ENCODE measurements at places on chromosomes 12 and 14.

DNA sequence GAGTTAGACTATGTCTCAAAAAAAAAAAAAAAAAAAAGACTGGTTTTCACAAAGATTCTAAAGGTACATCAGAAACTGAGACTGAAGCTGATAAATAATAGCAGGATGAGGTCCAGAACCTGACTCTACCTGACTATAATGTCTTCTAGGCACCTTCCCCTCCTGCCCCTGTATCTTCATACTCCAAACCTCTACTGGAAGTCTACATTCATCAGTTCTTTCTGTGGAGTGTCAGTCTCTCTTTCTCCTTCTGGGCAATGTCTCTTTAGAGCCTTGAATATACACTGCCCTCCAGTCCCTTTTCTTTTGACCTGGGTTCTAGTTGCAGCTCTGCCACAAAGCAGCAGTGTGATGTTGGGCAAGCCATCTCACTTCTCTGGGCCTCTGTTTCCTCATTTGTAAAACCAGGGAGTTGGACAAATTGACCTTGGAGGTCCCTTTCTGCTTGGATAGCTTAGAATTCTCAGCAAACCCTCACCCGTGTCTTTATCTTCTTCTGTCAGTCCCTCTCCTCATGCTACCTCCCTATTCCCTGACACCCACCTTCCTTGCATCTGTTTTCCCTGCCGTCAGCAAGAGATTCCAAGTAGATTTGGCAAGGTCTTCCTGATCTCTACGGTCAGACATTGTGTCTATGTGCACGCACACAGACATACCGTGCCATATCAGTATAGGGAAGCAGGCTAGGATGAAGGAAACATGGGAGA lies 4.3 kb downstream of the NFE2 start:
- H3K4me1 ChIP-seq, result peaks cover 7% of the 10 kb centered on the region
- H3K27me3 ChIP-seq, result peaks cover 40% of the 10 kb centered on the region
- no peaks in the 10 kb centered on the region for H3K36me3 ChIP-seq

DNA sequence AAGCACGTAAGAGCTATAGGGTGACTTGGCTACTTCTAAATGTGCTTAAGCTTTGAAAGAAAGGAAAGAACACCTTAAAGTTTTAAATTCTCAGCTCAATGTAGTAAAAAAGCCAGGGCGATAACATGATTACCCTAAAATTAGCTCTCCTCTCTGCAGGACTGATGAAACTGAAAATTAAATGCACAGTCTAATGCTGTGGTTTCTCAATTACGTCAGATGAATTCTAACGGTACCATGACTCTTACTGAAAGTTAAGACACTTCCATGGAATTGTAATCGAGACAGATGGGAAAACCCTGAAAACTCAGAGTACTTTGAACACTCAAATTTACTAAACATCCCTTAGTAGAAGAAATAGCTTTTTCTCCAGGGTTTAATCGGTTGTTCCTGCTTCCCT lies 25.9 kb upstream of the PRKD1 start:
- no peaks in the 10 kb centered on the region for H3K4me1 ChIP-seq
- no peak for DNase-seq
- no peaks in the 10 kb centered on the region for H3K27me3 ChIP-seq
- H3K36me3 ChIP-seq, result no peaks in the 10 kb centered on the region

DNA sequence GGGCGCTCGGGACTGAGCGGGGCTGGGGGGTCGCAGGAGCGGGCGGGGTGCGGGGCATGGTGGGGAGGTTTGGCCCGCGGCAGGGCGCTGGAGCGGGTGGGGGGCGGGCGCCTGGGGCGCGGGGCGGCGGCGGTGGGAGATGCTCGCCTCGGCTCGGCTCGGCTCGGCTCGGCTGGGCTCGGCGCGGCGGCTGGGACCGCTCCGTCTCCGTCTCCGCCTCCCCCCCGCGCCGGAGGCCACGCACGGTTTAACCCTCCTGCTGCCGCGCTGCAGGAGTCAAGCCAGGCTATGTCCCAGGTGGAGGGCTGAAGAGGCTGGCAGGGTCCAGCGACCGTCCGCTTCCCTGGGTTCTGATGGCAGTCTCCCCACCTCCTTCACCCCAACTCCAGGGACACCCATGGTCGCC lies at the start of gene PIANP:
Gene PIANP, minus strand, starts transcription at position 170 of the 406 bp plus-strand sequence. CDS start 2,754 bp downstream, outside the sequence.
- no peak within 1 kb of the TSS for H3K27ac ChIP-seq
- DNase-seq, result peak; percentile 34
- H3K27me3 ChIP-seq, result peaks cover 59% of the 10 kb centered on the region
- peaks cover 13% of the 10 kb centered on the region for H3K4me1 ChIP-seq
- no peaks in the 10 kb centered on the region for H3K36me3 ChIP-seq

DNA sequence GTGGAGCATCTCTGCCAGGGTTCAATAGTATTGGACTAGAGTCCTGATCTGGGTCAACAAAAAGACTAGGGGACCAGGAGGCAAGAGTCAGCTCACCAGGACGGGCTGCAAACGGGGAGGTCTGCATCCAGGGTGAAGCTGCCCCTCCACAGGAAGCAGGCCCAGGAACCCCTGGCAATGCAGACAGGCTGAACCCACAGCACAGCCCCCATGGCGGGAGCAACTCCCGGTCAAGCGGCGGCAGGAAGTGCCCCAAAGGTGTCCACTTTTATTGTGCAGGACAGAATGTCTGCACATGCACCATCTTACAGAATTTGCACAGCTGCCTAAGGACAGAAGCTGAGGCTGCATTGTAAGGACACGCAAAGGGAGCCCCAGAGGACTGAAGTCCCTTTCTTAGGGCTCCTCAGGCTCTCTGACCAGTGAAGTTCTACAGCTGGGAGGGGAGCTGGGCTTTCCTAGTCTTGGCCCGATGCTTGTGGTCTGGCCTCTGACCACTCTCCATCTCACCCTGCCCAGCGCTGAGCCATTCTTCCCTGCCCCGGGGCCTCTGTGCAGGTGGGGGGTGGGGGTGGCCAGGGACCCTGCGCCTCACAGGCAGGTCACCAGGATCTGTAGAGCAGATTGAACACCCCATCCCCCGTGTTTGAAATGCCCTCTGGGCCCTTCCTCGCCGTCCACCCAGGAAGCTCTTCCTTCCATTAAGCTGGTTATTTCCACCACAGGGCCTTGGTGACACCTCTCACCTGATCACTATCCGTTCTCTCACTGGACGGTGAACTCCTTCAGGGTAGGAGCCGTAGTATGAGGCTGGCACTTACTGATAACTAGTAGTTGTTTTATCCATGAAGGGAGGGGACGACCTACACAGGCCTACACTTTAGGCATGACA lies 75.9 kb downstream of the NINJ2 start:
- H3K4me1 ChIP-seq, result peaks cover 4% of the 10 kb centered on the region
- DNase-seq, result no peak
- H3K36me3 ChIP-seq, result no peaks in the 10 kb centered on the region
- no peak overlapping the region for H3K27ac ChIP-seq
- H3K27me3 ChIP-seq, result peaks cover 5% of the 10 kb centered on the region

- peaks cover 17% of the 10 kb centered on the region for H3K27me3 ChIP-seq
- no peak overlapping the region for H3K4me3 ChIP-seq
- no peak overlapping the region for H3K27ac ChIP-seq
- H3K36me3 ChIP-seq, result no peaks in the 10 kb centered on the region
- peaks cover 3% of the 10 kb centered on the region for H3K4me1 ChIP-seq
These were observed 56.6 kb upstream of the SCN8A start for GRCh38 chr12:51534216-51535074.

GRCh38 chr14:68976160-68977067 lies 2.7 kb downstream of the ACTN1 start:
- H3K4me1 ChIP-seq, result peaks cover 34% of the 10 kb centered on the region
- DNase-seq, result no peak
- H3K27me3 ChIP-seq, result peaks cover 11% of the 10 kb centered on the region
- peaks cover 55% of the 10 kb centered on the region for H3K36me3 ChIP-seq

DNA sequence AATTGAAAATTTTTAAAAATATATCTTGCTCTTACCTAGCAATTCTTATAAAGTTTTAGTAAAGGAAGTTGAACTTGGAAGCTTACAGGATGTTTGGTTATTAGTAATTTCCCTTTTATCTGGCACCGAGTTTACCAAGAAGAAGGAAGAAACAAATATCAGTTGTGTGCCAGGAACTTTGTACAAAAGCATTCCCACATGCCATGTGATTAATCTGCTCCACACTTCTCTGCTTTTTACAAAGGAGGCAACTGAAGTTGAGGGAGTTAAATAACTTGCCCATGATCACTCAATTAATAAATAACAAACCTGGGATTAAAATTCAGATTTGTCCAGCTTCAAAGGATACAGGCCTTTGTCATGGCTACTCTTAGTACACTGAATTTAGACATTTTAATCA lies 122.5 kb upstream of the BCAT1 start:
- H3K4me3 ChIP-seq, result no peak overlapping the region
- H3K27ac ChIP-seq, result no peak overlapping the region
- peaks cover 24% of the 10 kb centered on the region for H3K4me1 ChIP-seq
- no peaks in the 10 kb centered on the region for H3K27me3 ChIP-seq

DNA sequence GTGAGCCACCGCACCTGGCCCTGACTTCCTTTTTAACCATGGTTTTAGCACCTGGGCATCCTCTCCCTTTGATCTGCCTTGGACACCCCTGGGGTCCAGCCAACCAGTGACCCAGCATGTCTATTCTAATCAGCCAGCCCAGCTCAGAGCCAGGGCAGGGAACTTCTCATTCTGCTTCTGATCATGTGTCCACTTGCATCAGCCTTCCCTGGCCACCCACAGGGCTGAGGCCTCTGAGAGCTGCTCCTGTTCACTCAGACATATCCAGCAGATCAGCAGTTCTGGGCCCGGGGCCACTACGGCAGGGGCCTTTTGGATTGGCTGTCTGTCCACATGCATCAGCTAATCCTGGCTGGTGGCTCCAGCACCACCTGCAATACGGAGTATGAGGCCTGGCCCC lies 117.9 kb upstream of the MAP1LC3B2 start:
- H3K27ac ChIP-seq, result no peak overlapping the region
- DNase-seq, result no peak
- no peaks in the 10 kb centered on the region for H3K27me3 ChIP-seq
- H3K36me3 ChIP-seq, result no peaks in the 10 kb centered on the region

- peaks cover 2% of the 10 kb centered on the region for H3K4me1 ChIP-seq
- H3K27me3 ChIP-seq, result peaks cover 37% of the 10 kb centered on the region
- no peaks in the 10 kb centered on the region for H3K36me3 ChIP-seq
- H3K4me3 ChIP-seq, result no peak overlapping the region
These were observed 32.1 kb upstream of the ARID2 start for GRCh38 chr12:45697371-45697770.

DNA sequence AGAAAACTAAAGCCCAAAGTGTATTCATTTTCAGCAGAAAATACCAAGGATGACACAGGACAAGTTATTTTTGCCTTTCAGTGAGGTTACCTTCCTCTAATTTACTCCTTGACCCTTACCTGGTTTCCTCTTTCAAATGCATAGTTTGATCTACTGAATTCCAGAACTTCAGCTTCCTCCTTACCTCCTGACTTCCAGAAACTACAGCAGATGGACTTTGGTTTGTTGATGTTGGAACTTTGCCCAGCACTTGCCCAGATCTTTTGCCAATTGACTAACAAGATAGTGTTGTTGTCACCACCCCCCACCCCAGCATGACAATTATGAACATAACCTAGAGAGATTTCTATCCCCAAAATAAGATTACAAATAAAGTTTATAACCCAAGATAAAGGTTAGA lies 63.2 kb downstream of the NAV3 start:
- no peaks in the 10 kb centered on the region for H3K36me3 ChIP-seq
- H3K27me3 ChIP-seq, result no peaks in the 10 kb centered on the region
- H3K4me1 ChIP-seq, result no peaks in the 10 kb centered on the region
- H3K4me3 ChIP-seq, result no peak overlapping the region
- DNase-seq, result no peak
- H3K27ac ChIP-seq, result no peak overlapping the region

DNA sequence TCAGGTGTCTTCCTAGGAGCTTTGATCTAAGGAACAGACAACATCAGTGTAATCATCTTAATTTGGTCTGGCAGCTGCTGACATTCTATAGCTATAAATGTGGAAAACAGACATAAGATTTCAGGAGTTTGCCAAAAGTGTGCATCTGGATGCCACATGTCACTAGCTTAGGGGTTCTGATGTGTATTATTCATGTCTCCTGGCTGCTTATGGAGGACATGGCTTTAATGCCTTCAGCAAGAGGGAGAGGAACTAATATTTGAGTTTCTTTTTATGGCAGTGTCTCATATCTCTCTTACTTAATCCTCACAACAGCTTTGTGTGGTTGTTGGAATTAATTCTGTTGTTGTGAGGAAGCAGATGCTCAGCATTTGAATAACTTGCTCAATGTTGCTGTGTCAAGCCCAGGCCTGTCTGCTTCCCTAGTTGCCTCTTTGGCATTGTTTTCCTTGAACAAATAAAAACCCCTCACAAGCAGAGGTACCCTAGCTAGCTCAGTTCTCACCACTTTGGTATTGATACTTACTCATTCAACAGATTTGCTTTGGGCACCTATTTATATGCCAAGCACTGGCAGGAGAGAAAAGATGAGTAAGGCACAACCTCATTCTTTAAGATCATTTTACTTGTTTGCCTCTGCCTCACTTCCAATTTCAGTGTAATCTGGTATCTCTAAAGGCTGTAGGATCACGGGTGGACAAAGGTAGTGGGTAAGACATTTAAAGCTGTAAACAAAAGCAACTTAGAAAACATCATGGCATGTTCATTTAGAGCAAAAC lies 39.8 kb upstream of the EID3 start:
- H3K4me1 ChIP-seq, result no peaks in the 10 kb centered on the region
- DNase-seq, result no peak
- H3K36me3 ChIP-seq, result no peaks in the 10 kb centered on the region
- no peak overlapping the region for H3K4me3 ChIP-seq
- peaks cover 4% of the 10 kb centered on the region for H3K27me3 ChIP-seq

GRCh38 chr12:3544296-3544965 lies 53.4 kb downstream of the PRMT8 start:
- H3K27me3 ChIP-seq, result peaks cover 11% of the 10 kb centered on the region
- no peaks in the 10 kb centered on the region for H3K36me3 ChIP-seq
- H3K4me1 ChIP-seq, result no peaks in the 10 kb centered on the region
- H3K4me3 ChIP-seq, result no peak overlapping the region
- DNase-seq, result no peak

GRCh38 chr12:42725809-42726208 lies 136.3 kb upstream of the PRICKLE1 start:
- DNase-seq, result no peak
- H3K4me1 ChIP-seq, result no peaks in the 10 kb centered on the region
- H3K27ac ChIP-seq, result no peak overlapping the region

DNA sequence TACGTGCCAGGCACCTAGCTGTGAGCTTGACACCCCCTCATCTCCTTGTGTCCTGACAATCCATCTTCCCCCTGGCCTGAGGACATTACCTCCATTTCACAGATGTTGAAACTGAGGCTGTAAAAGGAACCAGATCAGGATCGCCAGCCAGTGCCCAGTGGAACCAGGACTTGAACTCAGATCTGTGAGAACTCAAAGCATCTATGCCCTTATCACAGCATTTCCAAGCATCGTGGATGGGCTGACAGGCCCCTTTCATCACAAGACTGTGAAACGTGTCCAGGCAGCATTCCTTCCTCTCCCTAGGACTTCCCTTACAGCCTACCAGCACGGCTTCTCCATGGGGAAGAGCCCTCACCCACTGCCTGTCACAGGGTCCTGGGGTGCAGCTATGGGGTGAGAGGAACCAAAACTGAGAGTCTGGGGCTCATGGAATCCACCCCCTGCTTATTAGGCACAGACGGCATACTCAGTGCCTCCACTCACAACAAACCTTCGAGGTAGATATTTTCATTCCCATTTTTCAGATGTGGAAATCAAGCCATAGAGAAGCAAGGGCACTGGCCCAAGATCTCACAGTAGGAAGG lies 26.9 kb downstream of the CMKLR1 start:
- H3K4me1 ChIP-seq, result peaks cover 5% of the 10 kb centered on the region
- peaks cover 4% of the 10 kb centered on the region for H3K27me3 ChIP-seq
- H3K4me3 ChIP-seq, result no peak overlapping the region
- no peak for DNase-seq
- H3K36me3 ChIP-seq, result no peaks in the 10 kb centered on the region
- H3K27ac ChIP-seq, result no peak overlapping the region

- H3K36me3 ChIP-seq, result peaks cover 23% of the 10 kb centered on the region
- no peaks in the 10 kb centered on the region for H3K4me1 ChIP-seq
- H3K27ac ChIP-seq, result no peak overlapping the region
- DNase-seq, result no peak
- H3K27me3 ChIP-seq, result no peaks in the 10 kb centered on the region
These were observed 232.1 kb downstream of the FOXN3 start for GRCh38 chr14:89184952-89185351.

All from activated T-helper 2 cell treated with anti-CD3 and anti-CD28 coated beads, Interferon-gamma antibody, Interleukin-2, Interleukin-4, amounts not matched to agents 10 μg/mL and 5 μg/mL and 100 μg/mL, durations not matched to agents 14 hours and 24 hours and 36 hours (primary cell).